Spinal cord (tissue), 10 donors: ENCODE measurements at places on chromosomes 1 and 21. TPM values are rescaled to one million over a fixed set of nuclear protein-coding genes. Genes with fewer than 3 reads are reported as not detected.

Gene TEDDM1
- 0.12 TPM for polyA plus RNA-seq

Gene CFHR1
- polyA plus RNA-seq, result 2.1 TPM

Gene S100A9
- 4.3 TPM for polyA plus RNA-seq

Gene BTBD19
- polyA plus RNA-seq, result 5.5 TPM

Gene NEK2
- polyA plus RNA-seq, result 9.5 TPM

Gene TNFRSF25
- 37.5 TPM for polyA plus RNA-seq

Gene MYOM3
- 0.13 TPM for polyA plus RNA-seq

Gene EVA1B
- 28.5 TPM for polyA plus RNA-seq

Gene LHX8
- polyA plus RNA-seq, result not detected

Gene HES4
- polyA plus RNA-seq, result 74.0 TPM

Gene C1orf167
- not detected for polyA plus RNA-seq

Gene NOTCH2NLA
- polyA plus RNA-seq, result 9.9 TPM

Gene HEYL
- polyA plus RNA-seq, result 10.2 TPM

Gene RGSL1
- 0.30 TPM for polyA plus RNA-seq

Gene PLEKHN1
- polyA plus RNA-seq, result not detected

Gene TCHHL1
- not detected for polyA plus RNA-seq

Gene IFI44L
- polyA plus RNA-seq, result 27.7 TPM

Gene APCS
- polyA plus RNA-seq, result not detected

Gene KCNJ9
- 11.2 TPM for polyA plus RNA-seq

Gene ARHGAP29
- polyA plus RNA-seq, result 15.3 TPM

Gene GJC2
- polyA plus RNA-seq, result 20.3 TPM

Gene GSTM5
- polyA plus RNA-seq, result 21.0 TPM

Gene CRYBG2
- 1.9 TPM for polyA plus RNA-seq

Gene C1orf53
- 2.9 TPM for polyA plus RNA-seq

Gene UBE2U
- polyA plus RNA-seq, result not detected

Gene TRIM67
- 33.9 TPM for polyA plus RNA-seq

Gene GPR3
- 3.2 TPM for polyA plus RNA-seq

Gene OR2M3
- 0.08 TPM for polyA plus RNA-seq

Gene TMEM79
- polyA plus RNA-seq, result 6.8 TPM

Gene FMOD
- polyA plus RNA-seq, result 70.1 TPM

Gene OPTC
- polyA plus RNA-seq, result not detected

Gene NBPF4
- polyA plus RNA-seq, result 0.25 TPM

Gene SPTA1
- polyA plus RNA-seq, result 0.78 TPM

Gene GLIS1
- polyA plus RNA-seq, result 2.1 TPM

Gene CPLANE2
- polyA plus RNA-seq, result 12.2 TPM

Gene PRUNE1
- polyA plus RNA-seq, result 37.5 TPM

Gene LIPI
- polyA plus RNA-seq, result 0.18 TPM

Gene DMRTB1
- polyA plus RNA-seq, result not detected

Gene SMIM34
- 0.92 TPM for polyA plus RNA-seq

Gene RPS6KC1
- 26.2 TPM for polyA plus RNA-seq

Gene TGFBR3
- 8.0 TPM for polyA plus RNA-seq

Gene PMF1
- 64.8 TPM for polyA plus RNA-seq

Gene ZNF669
- 12.8 TPM for polyA plus RNA-seq

Gene RGS16
- polyA plus RNA-seq, result 18.5 TPM

Gene CFAP141
- 5.6 TPM for polyA plus RNA-seq
